ENCODE measurements at places on chromosomes 11 and 22.

- no peak for DNase-seq
Observed at GRCh38 chr11:109306322-109306721, 115.7 kb upstream of the C11orf87 start.

- DNase-seq, result no peak
Observed at GRCh38 chr22:45124176-45124847, 39.4 kb upstream of the NUP50 start.

DNA sequence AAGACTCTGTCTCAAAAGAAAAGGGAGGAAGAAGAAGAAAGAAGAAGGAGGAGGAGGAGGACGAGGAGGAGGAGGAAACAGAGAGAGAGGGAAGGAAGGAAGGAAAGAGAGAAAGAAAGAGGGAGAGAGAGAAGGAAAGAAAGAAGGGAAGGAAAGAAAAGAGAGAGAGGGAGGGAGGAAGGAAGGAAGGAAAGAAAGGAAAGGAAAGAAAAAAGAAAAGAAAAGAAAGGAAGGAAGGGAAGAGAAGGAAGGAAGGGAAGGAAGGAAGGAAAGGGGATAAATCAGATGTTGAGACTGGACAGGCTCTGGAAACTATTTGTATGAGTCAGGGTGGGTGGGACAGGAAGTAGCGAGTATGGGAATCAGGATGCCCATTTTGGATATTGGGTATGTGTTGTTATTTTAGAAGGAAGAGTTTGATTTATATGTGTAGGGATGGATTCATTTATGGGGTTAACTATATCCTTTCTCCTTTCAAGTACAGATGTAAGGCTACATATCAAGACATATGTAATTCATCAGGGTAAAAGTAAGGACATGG is 6.0 kb upstream of the RPL3 start:
- DNase-seq, result no peak

- DNase-seq, result no peak
Observed at GRCh38 chr11:77854838-77855237, 33.9 kb downstream of the AAMDC start.

GRCh38 chr22:25193130-25193529 is 6.5 kb upstream of the CRYBB3 start:
- DNase-seq, result no peak

- DNase-seq, result no peak
Observed at GRCh38 chr22:21712751-21713427, 22.7 kb downstream of the YPEL1 start.

DNA sequence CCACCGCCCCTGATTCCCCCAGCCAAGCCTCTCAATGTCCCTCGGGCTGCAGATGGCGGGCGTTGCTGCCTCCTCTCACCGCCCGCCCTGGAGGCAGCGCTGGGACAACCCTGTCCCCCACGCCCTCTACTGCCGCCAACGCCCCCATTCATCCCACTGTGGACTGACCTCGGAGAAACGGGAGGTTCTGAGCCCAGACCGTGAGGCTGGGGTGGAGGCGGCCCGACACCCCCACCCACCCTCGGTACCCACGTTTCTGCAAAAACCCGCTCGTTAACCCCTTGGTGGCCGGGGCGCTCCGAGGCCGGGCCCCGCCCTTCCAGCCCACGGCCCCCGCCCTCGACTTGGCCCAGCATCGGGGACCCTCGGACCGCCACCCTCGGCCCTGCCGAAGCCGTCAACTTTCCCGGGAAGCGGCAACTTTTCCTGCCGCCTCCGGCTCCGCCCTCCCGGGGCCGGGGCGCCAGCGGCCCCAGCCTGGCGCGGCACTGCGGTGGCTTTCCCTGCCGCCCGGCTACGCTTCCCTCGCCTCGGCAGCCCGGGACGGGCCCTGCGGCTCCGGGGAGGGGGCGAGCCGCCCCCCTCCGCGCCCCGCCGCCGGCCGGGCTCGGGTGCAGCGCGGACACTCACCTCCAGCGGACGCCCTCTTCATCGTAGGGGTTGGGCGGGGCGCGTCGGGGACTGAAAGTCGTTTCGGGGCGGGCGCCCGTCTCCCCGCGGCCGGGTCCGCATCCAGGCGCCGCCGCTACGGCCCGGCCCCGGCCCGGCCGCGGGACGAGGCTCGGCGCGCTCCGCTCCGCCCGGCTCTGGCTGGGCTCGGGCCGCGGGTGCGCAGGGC is 458 bp downstream of the RTN4R start:
- no peak for DNase-seq

- DNase-seq, result no peak
Observed at GRCh38 chr11:120390585-120390922, 54.3 kb downstream of the ARHGEF12 start.

- no peak for DNase-seq
Observed at GRCh38 chr22:11613898-11614755, 3913.9 kb upstream of the OR11H1 start.

GRCh38 chr11:45036010-45036409 is 85.3 kb upstream of the TP53I11 start:
- DNase-seq, result no peak

DNA sequence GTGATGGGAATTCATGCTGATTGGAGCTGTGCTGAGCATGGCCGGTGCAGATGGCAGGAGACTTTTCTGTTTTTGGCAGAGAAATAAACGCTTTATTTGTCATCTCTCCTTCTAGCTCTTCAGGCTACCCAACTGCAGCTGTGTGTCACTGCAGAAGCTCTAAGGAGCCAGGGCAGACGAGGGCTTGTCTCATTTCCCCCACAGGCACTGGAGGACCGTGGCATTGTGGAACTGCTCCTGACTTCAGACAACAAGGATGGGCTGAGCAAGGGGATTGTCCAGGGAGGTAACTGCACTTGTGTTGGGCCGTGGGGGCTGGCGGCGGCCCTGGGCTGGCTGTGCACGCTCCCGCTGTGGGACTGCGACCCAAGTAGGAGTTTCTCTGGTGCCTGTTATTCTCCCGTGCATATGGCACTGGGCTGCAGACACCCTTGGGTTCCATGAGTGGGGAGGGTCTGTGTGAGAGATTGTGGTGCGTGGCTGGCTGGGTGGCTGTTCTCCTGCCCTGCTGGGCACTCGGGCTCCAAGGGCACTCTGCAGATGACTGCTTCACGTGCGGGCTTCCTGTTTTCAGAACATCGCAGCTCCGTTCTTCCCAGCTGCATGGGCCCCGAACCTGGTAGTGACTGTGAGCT is 27.2 kb downstream of the GLB1L2 start:
- no peak for DNase-seq

All from type B pancreatic cell (in vitro differentiated cells).